ENCODE measurements at places on chromosomes 11 and 22.
A peak's percentile ranks its signal among the peaks of the same experiment; 100 is the strongest.

DNA sequence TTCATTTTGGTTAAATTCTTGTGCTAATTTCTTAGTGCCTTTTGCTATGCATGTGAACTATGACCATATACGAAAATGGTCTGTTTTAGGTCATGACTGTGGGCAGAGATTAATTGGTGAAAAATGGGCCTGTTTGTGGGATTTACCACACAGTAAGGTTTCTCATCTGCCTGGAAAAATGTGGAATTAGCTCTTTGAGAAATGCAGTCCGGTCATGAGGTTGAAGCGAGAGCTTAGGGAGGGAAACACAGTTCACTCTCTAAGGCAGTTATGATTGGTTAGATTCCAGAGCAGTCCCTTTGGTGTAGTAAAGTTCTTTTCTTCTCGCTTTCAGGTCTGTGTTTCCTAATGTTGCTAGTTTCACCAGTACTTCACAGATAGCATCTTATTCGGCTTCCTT is 1.2 kb upstream of the PDE3B start:
- H3K27me3 ChIP-seq: no peaks in the 10 kb centered on the region
- peaks cover 40% of the 10 kb centered on the region for H3K4me1 ChIP-seq
- no peak for DNase-seq
- H3K36me3 ChIP-seq: peaks cover 20% of the 10 kb centered on the region
- H3K4me3 ChIP-seq: peak overlapping the region; percentile 78
- H3K27ac ChIP-seq: peak overlapping the region; percentile 77

- peaks cover 8% of the 10 kb centered on the region for H3K4me1 ChIP-seq
- no peak overlapping the region for H3K27ac ChIP-seq
- H3K4me3 ChIP-seq: peak overlapping the region; percentile 28
- DNase-seq: no peak
Measured at GRCh38 chr11:7672276-7672959, 882 bp downstream of the CYB5R2 start.

GRCh38 chr11:40885250-40885954 is 574.0 kb downstream of the LRRC4C start:
- no peak for DNase-seq
- no peaks in the 10 kb centered on the region for H3K4me1 ChIP-seq
- H3K36me3 ChIP-seq: no peaks in the 10 kb centered on the region
- H3K27me3 ChIP-seq: no peaks in the 10 kb centered on the region

GRCh38 chr11:102317768-102318103 is 452 bp downstream of the BIRC3 start:
- H3K27me3 ChIP-seq: no peaks in the 10 kb centered on the region
- no peak for DNase-seq

DNA sequence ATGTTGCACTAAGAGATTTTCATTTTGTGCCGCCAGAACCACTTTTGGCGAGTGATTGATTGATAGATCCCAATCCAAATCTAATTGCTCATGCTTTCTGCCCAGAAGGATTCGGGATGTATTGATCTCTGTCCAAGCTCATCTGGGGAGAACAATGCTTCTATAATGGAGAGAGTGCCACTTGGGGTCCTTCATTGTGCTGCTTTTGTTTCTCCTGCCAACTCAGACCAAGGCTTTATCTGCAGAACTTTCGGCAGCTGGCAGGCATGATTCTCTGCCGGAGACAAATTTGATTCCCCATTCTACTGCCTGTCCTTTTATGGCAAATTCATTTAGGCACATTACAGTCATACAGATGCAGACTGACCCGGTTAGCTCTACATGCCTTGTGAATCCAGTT is 62.9 kb upstream of the NTM start:
- H3K36me3 ChIP-seq: no peaks in the 10 kb centered on the region
- H3K27me3 ChIP-seq: peaks cover 1% of the 10 kb centered on the region
- H3K4me3 ChIP-seq: no peak overlapping the region
- no peaks in the 10 kb centered on the region for H3K4me1 ChIP-seq
- DNase-seq: no peak
- H3K27ac ChIP-seq: no peak overlapping the region

DNA sequence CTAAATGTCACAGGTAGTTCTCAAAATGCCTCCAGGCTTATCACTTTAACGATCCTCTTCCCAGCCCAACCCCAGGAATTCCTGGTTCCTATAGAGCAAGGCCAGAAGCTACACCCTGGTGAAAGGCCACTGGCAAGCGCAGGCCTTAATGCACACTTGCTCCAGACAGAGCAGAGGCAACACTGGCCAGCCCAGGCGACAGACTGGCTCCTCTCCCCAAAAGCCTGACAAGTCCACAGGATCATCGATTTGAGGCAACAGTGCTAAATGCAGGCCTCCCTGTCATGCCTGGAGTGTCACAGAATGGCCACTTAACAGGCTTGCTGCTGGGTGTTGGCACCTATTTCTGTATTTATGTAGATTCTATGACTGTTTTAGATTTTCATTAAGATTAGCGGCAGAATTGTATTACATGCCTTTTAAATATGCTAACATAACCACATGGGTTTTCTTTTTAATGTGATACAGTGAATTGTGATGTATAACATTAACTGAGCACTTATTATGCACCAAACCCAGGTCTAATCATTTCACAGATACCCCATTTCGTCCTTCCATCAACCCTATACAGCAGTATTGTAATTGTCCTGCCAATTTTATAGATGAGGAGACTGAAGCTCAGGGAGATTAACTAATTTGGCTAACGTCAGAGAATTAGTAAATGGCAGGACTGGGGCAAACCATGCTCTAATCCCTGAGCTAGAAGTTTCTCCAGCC is 38.6 kb downstream of the PACSIN2 start:
- H3K4me1 ChIP-seq: peaks cover 9% of the 10 kb centered on the region
- H3K36me3 ChIP-seq: peaks cover 5% of the 10 kb centered on the region
- H3K27ac ChIP-seq: no peak overlapping the region
- H3K4me3 ChIP-seq: no peak overlapping the region

- no peak overlapping the region for H3K4me3 ChIP-seq
- no peaks in the 10 kb centered on the region for H3K36me3 ChIP-seq
- peaks cover 31% of the 10 kb centered on the region for H3K4me1 ChIP-seq
- H3K27me3 ChIP-seq: peaks cover 29% of the 10 kb centered on the region
Measured at GRCh38 chr22:17120711-17121232, 388 bp downstream of the TMEM121B start.

DNA sequence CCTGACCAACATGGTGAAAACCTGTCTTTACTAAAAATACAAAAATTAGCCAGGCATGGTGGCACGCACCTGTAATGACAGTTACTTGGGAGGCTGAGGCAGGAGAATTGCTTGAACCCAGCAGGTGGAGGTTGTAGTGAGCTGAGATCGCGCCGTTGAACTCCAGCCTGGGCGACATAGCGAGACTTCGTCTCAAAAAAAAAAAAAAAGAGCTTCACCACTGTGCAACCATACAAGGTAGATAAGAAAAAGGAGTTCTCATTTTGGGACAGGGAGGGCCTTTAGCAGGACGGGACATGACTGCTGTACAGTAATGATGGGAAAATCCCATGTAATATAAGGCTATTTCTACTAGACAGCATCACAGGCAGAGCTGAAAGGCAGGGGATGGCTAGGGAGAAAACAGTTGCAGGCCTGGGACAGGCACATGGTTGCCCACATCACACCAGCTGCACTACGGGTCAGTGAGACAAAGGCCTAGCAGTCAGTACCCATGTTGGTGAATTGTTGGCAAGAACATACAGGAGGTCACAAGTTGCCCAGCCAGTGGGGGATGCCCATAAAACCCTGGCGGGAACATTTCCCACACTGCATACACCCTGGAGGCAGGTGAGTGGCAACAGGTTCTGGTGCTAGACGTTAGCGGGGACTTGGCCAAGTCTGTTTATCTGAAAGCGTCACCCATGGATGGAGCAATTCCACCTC is 5.4 kb downstream of the TANGO2 start:
- no peaks in the 10 kb centered on the region for H3K27me3 ChIP-seq
- no peak for DNase-seq
- H3K4me1 ChIP-seq: peaks cover 15% of the 10 kb centered on the region
- H3K4me3 ChIP-seq: no peak overlapping the region

DNA sequence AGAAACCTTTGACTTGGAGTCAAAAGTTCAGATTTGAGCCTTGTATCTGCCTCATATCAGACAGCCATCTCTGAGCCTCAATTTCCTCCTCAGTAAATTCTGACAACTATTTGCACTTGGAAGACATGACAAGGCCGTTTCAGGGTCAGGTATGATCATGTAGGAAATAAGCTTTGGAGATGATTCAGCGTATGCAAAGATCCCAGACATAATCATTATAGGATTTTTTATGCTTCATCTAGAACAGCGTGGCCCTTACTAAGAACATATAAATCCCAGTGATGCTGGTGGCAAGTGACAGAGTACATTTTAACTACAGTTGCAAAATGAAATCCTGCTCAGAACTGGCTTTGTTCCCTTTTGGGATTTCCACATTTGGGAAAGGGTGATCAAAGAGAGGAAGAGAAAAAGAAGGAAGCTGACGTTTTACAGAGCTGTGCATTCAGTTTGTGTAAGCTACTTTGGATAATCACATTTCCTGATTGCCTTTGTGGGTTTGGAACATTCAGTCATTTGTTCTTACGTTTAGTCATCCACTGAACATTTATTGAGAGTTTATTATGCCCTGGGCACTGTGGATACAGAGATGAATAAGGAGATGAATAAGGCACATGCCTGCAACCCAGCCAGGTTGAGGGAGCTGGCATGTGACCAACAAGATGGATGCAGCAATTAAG is 81.9 kb upstream of the HEPHL1 start:
- H3K36me3 ChIP-seq: no peaks in the 10 kb centered on the region
- no peak overlapping the region for H3K27ac ChIP-seq
- peaks cover 7% of the 10 kb centered on the region for H3K27me3 ChIP-seq
- no peak for DNase-seq
- no peak overlapping the region for H3K4me3 ChIP-seq

DNA sequence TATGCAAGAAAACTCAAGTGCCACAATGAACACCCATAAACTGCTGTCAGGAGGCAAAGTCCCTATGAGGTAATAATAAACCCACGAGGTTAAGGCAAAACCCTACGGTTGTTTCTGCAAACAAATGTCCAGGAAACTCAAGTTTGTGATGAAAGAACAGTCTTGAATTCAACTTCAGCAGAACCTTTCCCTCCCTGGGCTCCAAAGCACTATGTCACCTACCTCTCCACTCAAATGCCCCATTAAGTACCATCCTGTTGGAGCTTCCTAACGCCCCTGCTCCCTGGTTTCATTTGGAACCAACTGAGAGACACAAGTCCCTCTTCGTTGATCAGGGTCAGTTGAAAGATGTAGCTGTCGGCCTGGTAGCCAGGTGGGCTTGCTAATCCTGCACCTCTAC is 2.6 kb upstream of the C11orf91 start:
- H3K36me3 ChIP-seq: peaks cover 5% of the 10 kb centered on the region
- H3K27me3 ChIP-seq: peaks cover 11% of the 10 kb centered on the region
- DNase-seq: no peak
- H3K4me3 ChIP-seq: no peak overlapping the region
- peaks cover 21% of the 10 kb centered on the region for H3K4me1 ChIP-seq

GRCh38 chr22:49723478-49724029 is 104.1 kb downstream of the BRD1 start:
- H3K4me1 ChIP-seq: peaks cover 10% of the 10 kb centered on the region
- no peak for DNase-seq
- H3K36me3 ChIP-seq: no peaks in the 10 kb centered on the region
- H3K27ac ChIP-seq: peak overlapping the region; percentile 82
- peaks cover 20% of the 10 kb centered on the region for H3K27me3 ChIP-seq

GRCh38 chr22:17258015-17258787 is 39.0 kb upstream of the ADA2 start:
- H3K27me3 ChIP-seq: peaks cover 3% of the 10 kb centered on the region
- peak overlapping the region; percentile 80 for H3K27ac ChIP-seq
- H3K4me3 ChIP-seq: peak overlapping the region; percentile 51
- H3K4me1 ChIP-seq: peaks cover 20% of the 10 kb centered on the region
- no peaks in the 10 kb centered on the region for H3K36me3 ChIP-seq

DNA sequence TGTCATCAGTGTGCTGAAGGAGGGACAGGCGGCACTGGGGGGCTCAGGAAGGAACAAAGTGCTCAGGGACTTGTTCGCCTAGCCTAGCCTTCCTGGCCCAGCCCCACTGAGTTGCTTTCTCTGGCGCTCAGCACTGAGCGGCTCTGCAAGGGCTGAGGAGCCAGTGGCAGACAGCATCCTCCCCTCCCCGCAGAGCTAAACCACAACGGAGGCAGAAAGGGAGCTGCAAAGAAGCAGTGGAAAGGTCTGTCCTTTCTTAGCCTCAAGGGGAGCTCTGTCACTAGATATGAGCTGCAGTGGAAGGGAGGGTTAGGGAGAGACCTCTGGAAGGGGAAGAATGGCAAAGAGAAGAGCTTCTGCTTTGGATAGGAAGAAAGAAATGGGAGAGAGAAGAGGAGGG is 89.7 kb upstream of the PHOX2A start:
- H3K27me3 ChIP-seq: no peaks in the 10 kb centered on the region
- H3K36me3 ChIP-seq: peaks cover 1% of the 10 kb centered on the region
- H3K27ac ChIP-seq: peak overlapping the region; percentile 84
- peak overlapping the region; percentile 67 for H3K4me3 ChIP-seq
- peaks cover 35% of the 10 kb centered on the region for H3K4me1 ChIP-seq

DNA sequence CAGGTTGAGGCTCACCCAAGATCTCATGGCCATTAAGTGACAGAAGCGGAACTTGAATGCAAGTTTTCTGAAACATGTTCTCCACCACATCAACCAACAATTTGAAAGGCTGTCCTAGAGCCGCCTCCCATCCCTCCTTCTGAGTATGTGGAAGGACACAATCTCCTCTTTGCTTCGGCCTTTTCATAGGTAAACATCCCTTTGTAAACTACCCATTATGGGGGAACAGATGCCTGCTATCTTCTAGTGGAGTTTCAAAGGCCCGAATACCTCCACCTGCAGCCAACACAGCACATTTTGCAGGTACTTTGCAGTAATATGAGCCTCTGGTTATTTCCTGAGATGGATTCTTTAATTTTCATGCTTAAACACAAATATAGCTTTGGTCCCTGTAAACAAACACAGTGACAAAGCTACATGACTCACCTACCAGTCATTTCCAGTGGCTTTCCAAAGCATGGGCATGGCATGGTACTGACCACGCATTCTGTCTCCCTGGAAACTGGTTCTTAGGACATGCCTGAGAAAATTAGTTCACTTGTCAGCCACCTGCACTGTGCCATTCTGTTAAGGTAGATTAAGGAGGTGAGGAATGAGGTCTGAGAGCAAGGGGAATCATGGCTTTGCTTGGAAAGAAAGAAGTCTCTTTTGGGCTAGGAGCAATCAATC is 60.2 kb downstream of the EHF start:
- no peaks in the 10 kb centered on the region for H3K36me3 ChIP-seq
- no peak overlapping the region for H3K27ac ChIP-seq
- DNase-seq: no peak
- no peaks in the 10 kb centered on the region for H3K4me1 ChIP-seq
- H3K4me3 ChIP-seq: no peak overlapping the region

Measured in activated naive CD8-positive, alpha-beta T cell treated with anti-CD3 and anti-CD28 coated beads, Interleukin-2, amount 10 ng/mL, durations not matched to agents 7 days and 5 days (primary cell).